ENCODE measurements at places on chromosomes 4 and X.
A peak's percentile ranks its signal among the peaks of the same experiment; 100 is the strongest.

- peak; percentile 33 for DNase-seq
Observed at GRCh38 chr4:8649631-8650361, 57.2 kb downstream of the CPZ start.

GRCh38 chr4:795726-796119 lies 30.2 kb downstream of the CPLX1 start:
- no peak for DNase-seq

DNA sequence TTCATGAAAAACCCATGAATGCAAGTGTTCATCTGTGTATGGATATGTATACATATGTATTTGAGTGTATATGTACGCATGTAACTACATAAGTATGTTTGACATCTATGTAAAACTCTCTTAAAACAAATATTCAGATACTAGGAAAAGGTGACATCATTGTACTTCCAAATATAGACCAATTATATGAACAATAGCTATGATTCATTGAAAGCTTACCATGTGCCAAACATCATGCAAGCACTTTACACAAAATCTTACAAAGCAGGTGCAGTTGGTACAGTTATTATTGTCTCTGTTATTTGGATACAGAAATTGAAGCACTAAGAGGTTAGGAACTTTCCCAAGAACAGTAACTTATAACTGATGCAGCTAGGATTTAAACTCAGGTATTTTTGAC lies 21.4 kb downstream of the MAGEB17 start:
- no peak for DNase-seq

DNA sequence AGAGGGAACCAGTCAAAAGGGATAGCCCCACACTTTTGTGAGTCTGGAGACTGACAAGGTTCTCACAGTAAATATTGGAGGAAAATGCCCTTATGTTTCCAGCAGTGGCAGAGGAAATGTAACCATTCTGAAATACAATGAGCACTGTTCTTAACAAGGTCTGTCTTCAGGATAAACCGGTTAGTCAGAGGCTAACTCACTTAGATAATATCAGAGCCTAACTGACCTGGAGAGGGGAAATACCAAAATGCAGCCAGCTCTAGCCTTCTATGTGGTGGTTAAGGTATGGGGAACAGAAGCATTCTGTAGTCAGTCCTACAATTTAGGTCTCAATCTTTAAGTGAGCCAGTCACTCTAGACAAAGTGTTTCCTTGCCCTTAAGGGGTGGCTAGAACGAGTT lies 70.8 kb downstream of the TBCK start:
- DNase-seq, result no peak

GRCh38 chr4:86586160-86586572 lies 7.9 kb upstream of the PTPN13 start:
- no peak for DNase-seq

DNA sequence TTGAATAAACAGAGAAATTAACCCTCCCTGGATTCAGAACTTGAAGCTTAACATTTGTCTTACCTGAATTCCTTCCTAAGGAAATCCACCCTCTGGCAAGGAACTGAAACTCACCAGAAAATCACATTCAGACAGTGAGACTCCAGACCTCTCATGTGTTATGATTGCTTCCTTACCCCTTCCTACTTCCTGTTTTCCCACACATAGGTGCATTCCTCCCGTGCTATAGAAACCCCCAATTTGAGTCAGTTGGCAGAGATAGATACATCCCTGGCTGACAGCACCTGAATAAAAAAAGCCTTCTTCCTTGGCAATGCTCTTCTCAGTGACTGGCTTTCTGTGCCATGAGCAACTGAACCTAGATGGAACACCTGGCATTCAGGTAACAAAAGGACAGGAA lies 157.0 kb upstream of the SMIM31 start:
- DNase-seq, result no peak

- no peak for DNase-seq
Observed at GRCh38 chrX:130682990-130683389, 220.0 kb downstream of the ENOX2 start.

DNA sequence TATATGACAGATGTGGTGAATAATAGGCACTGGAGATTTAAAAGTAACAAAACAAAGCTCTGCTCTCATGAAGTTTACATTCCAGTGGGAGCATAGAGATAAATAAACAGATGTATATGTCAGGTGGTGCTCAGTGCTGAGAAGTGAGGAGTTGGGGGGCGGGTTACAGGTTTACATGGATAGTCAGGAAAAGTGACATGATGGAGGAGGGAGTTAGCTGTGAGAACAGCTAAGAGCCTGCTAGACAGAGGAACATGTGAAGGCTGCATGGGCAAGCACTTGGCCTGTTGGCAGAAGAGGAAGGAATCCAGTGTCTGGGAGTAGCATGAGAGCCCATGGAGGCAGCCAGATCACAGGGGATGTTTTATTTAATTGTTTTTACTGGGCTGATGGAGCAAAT lies 10.2 kb upstream of the TMEM156 start:
- no peak for DNase-seq

- no peak for DNase-seq
Observed at GRCh38 chrX:43559644-43560043, 96.5 kb upstream of the MAOA start.

DNA sequence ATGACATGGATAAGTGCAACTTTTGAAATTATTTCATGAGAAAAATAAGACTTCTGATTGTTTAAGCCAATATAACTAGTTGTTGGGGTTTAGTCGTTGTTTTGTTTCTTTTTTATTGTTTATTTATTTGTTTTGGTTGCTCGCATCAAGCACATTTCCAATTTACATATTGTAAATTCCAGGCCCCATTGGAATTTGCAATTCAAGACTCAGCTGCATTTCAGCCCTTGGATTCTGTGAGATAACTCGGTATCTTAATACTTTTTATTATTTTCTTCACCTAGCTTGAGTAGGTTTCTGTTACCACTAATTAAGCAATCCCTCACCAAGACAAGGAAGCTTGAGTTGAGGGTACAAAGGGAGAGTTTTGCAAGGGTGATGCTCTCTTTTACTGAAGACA lies 318.3 kb upstream of the GATB start:
- DNase-seq, result no peak

DNA sequence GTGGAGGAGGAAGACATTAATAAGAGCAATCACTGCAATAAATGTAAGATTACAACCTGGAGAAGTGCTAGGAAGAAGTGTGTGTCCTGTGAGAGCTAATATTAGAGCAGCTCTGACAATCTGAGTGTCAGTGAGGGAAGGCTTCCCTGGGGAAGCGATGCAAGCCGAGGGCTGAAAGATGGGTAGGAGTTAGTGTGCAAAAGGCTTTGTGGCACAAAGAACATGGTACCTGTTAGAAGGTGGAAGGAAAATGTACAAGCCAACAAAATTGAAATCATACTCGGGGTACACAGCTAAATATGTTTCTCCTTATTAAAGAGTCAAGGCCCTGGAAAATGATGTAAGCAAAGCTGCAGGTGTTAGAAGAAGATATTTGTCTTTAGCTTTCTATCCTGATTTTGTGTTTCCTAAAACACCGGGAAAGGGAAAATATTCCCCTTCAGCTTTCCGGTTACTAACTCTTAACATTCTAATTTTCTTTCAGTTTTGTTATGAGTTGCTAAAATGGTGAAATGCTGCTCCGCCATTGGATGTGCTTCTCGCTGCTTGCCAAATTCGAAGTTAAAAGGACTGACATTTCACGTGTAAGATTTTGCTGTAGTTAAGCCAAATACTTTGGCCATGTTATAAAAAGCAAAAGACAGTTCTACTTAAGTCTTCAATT lies 808 bp downstream of the THAP6 start:
- DNase-seq, result no peak

DNA sequence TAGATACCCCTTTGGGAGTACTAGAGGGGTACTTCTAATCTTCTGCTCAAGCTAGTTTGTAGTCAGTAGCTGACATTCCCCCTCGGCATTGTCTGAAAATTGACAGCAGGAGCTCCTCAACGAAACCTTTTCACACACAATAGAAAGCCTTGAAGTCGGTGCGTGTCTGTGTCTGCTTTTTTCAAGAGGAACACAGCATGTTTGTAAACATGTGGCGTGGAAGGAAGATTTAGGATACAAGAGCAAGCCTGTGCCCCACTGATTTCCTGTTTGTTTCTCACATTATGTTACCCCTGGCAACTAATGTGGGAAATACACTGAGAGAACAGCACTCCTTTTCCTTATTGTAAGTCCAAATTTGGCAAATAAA lies 252.6 kb downstream of the ANKRD50 start:
- DNase-seq, result no peak
